ENCODE measurements at places on chromosomes 7 and 10. TPM values are rescaled to one million over a fixed set of nuclear protein-coding genes. Genes with fewer than 3 reads are reported as not detected.

The SHH gene
- total RNA-seq, result 3.4 TPM

The VWDE gene
- 7.2 TPM for total RNA-seq

The TUBAL3 gene
- total RNA-seq, result 0.27 TPM

The STEAP4 gene
- 0.27 TPM for total RNA-seq

The SLF2 gene
- total RNA-seq, result 62.5 TPM

The ANLN gene
- total RNA-seq, result 9.8 TPM

The ADAM8 gene
- 1.6 TPM for total RNA-seq

The KIF11 gene
- 16.2 TPM for total RNA-seq

The CRYGN gene
- not detected for total RNA-seq

The COMTD1 gene
- total RNA-seq, result 13.8 TPM

The NPTX2 gene
- total RNA-seq, result 41.8 TPM

The CPVL gene
- 7.8 TPM for total RNA-seq

The NUTM2D gene
- total RNA-seq, result 5.1 TPM

The ADRB1 gene
- total RNA-seq, result 1.6 TPM

The PNLIPRP1 gene
- not detected for total RNA-seq

The GDF2 gene
- total RNA-seq, result not detected

The HABP2 gene
- total RNA-seq, result not detected

The TFR2 gene
- total RNA-seq, result 2.8 TPM

The MAD1L1 gene
- 25.0 TPM for total RNA-seq

The SEMA3E gene
- total RNA-seq, result 5.5 TPM

The HSPA12A gene
- total RNA-seq, result 63.1 TPM

The JAKMIP3 gene
- total RNA-seq, result 4.9 TPM

The SLC26A3 gene
- total RNA-seq, result 0.54 TPM

The PAX2 gene
- total RNA-seq, result 13.2 TPM

The ZPBP gene
- total RNA-seq, result not detected

The MOGAT3 gene
- not detected for total RNA-seq

The AKR1C4 gene
- not detected for total RNA-seq

The ANKRD61 gene
- not detected for total RNA-seq

The CYP51A1 gene
- 126 TPM for total RNA-seq

The C10orf53 gene
- 0.18 TPM for total RNA-seq

The PCDH15 gene
- total RNA-seq, result 36.2 TPM

The SUV39H2 gene
- total RNA-seq, result 30.6 TPM

The VENTX gene
- total RNA-seq, result 0.09 TPM

The TEX47 gene
- not detected for total RNA-seq

The AOAH gene
- total RNA-seq, result 3.4 TPM

The NUTM2B gene
- 1.3 TPM for total RNA-seq

The TMEM140 gene
- 0.18 TPM for total RNA-seq

The SSC4D gene
- total RNA-seq, result 0.73 TPM

The GARIN1A gene
- 1.9 TPM for total RNA-seq

The FAM53B gene
- 35.2 TPM for total RNA-seq

The ZP3 gene
- total RNA-seq, result 0.45 TPM

The TCAF2 gene
- total RNA-seq, result 1.00 TPM

The PNLIPRP3 gene
- not detected for total RNA-seq

Measured in cerebellum (tissue), 4 donors.